ENCODE measurements at places on chromosomes 3 and 15.

GRCh38 chr15:91073077-91073476, 27.0 kb upstream of the SV2B start:
- no peak for DNase-seq

- no peak for DNase-seq
Observed at GRCh38 chr15:89745768-89746167, 5.3 kb downstream of the MESP1 start.

DNA sequence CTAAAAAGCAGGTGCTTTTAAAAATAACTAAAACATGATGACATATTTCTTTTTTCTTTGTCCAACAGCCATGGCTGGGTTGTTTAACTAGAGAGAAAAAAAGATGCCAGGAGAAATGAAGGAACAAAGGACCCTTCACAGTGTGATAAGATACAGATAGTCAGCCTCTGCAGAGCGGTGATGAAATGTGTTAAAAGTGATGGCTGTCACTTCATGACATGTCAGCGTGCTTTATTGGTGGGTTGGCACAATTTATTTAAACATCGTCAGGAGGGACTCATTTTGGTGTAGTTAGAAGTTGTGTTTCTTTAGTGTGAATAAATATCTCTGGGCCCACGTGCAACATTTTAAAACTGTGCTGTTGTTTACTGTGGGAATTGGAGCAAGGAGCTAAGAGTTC, 887.4 kb upstream of the CFAP20DC start:
- DNase-seq: no peak

DNA sequence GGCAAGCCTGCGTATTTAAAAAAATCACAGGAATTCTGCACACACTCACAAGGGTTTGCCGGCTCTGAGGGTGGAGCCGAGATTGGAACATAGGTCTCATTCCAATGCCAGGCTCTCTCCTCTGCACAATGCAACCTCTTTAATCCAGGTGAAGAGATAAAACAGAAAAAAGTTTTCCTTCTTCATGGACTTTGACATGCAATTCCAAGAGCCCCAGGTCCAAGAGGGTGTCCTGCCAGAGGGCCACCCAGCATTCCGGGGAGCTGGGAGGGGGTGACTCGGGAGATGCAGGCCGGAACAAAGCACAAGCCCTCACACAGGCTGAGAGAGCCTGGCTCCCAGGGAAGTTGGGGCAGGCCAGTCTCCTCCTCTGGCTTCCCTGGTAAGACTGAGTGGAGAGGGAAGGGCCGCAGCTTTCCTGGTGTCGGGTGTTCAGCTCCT, 6.7 kb upstream of the SLC12A8 start:
- no peak for DNase-seq

DNA sequence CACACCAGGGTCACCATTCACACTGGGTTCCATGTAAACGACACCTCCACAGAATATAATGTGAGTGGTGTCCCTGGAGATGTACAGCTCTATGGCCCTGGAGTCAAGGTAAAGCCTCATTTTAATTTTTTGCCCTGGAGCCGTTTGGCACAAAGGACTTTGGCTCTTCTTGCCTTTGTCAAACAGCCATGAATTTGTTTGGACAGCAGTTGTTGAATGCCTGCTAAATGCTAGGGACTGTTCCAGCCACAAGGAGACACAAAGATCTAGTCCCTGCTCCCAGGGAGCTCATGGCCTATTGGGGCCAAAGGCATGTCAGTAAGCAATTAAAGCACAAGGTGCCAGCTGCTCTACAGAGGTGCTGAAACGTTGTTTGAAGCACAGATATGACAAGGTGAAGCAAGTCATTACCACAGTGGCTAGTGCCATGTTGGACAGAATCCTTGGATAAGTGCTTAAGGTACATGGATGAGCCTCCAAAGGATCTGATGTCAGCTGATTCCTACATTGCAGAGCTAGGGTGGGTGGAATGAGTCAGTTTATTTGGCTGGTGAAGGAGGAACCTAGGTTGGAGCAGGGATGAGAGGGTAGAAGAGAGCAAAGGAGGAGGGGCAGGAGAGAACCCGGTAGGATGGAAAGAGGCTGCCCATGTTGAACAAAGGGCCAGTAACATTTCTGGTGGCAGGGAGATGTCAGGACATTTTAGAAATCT, 171.9 kb upstream of the CTDSPL start:
- no peak for DNase-seq

GRCh38 chr3:102826636-102827035, 391.8 kb downstream of the ZPLD1 start:
- no peak for DNase-seq

DNA sequence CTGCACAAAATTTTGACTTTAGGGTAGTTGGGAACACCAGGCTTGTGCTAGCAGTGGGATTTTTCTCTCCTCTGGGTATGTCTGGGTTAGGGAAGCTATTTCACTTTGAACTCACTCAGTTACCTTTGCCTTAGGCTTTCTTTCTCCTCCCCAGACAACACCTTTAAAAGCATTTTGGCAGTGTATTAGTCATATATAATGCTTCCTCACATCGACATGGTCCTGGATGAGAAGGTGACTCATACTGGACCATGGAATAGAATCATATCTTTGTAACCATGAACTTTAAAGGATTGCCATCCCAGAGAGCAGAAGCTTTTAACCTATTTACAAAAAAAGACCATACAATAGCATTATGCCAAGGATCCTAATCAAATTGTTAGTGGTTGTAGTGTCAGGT, 2.7 kb downstream of the RYR3 start:
- no peak for DNase-seq

DNA sequence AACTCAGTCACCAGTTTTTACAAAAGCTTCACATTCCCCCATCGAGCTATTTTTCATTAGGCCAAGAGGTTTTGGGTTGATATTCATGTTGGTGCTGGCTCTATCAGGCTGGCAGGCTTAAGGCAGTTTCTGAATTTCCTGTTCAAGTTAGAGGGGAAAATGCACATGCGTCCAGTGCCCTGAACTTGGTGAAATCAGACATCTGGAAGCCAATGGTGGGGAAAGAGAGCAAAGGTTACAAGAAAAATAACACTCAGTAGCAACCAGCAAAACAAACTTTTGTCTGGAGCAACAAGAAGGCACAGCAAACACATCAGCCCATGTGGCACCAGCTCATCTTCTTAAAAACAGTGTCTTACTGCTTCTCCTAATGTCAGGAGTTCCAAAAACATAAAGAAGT, 155.6 kb upstream of the TSC22D2 start:
- DNase-seq: no peak

- no peak for DNase-seq
Observed at GRCh38 chr15:87732976-87733375, 523.6 kb downstream of the NTRK3 start.

DNA sequence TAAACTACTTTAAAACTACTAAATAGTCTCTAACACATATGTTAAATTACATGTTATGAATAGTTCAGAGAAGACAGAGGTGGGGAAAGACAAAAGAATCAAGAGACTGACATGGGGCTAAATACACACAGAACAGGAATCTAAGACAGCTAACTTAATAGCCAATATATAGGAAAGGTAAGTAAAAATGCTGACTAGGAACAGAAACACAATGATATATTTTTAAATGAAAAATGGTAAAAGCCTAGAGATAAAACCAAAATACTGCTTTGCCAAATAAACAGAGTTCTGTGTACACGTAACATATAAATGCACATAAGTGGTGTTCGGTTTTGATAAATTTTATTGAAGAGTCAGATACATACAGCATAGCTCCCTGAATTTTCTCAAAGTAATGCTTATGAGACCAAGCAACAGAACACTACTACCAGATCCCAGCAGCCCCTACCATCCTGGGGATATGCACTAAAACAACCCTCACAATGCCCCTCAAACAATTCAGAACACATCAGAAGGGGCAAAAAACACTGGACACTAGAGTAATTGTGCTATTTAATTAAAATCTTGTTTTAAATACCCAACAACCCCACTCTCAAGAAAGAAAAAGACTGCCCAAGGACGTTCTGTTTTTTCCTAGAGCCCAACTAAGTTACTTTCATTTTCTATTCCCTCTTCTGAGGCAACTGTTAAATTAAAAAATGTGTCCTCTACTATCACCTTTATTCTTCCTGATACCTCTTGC, 121.1 kb downstream of the ADAM10 start:
- peak; percentile 48 for DNase-seq

DNA sequence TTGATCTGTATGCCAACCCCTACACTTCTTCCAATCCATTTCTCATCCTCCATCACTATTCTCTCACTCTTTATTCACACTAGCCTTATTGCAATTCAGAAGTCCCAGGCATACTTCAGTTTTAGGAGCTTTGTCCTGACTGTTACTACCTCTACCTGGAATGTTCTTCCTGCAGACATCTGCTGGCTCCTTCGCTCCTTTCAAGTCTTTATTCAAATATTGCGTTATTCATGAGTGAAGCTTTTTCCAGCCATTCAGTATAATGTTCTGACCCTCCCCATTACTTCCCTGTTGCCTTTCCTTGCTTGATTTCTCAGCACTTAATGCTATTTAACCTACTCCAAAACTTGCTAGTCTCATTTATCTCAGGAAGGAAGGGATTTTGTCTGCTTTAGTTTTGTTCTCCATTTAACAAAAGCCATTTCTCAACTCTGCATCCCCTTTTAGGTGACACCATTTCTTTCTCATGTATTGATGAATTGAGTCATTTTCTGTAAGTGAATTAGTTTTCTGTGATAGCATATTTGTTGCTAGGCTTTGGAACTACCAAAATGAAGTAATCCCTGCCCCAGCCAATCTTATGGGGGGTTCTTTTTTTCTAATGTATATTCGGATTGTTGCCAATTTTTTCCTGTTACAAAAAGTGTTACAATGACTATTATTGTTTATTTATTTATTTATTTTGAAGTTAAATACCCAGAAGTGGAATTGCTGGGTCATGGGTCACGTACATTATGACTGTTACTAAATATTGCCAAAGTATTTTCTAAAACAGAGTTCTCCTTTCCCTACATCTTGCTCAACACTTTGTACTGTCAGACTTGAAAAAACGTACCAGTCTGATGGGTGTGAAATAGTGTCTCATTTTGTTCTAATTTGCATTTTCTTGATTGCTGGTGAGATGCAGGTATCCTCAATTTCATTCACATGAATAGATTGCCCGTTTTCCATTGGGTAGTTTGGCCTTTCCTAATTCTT, 9.4 kb downstream of the ATP11B start:
- DNase-seq: peak; percentile 82

DNA sequence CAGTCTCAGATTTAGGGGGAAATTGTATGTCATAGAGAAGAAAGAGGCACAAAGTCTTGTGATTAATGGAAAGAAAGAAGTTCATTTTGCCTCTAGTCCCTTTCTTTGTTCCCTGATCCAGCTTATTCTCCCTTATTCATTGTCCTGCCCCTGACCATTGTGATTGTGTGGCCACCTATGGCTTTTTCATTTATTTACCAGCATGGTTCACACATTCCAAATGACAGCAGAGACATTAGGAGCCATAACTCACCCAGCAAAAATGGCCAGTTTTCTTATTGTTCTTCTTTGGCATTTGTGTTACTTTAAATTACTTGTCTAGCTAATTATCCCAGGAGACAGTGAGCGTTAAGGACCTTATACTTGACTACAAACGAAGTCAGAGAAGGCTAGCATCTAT, 36.3 kb upstream of the SGO1 start:
- no peak for DNase-seq

DNA sequence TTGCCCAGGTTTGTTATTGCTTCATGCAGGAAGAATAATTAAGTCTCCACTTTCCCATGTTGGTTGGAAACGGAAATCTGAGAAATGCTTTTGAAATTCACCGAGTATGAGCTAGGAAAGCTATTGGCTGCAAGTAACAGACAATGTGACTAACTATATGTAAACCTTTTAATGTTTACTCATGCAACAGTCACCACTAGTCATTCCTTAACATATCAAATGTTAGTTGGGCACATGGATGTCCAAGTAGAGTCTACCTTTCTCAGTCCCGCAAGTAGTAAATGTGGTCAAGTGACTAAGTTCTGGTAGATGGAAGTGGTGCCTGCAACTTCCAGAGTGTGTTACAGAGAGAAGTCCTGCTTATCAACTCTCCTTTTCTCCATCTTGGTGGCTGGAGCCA, 52.5 kb downstream of the KLF15 start:
- DNase-seq: no peak

DNA sequence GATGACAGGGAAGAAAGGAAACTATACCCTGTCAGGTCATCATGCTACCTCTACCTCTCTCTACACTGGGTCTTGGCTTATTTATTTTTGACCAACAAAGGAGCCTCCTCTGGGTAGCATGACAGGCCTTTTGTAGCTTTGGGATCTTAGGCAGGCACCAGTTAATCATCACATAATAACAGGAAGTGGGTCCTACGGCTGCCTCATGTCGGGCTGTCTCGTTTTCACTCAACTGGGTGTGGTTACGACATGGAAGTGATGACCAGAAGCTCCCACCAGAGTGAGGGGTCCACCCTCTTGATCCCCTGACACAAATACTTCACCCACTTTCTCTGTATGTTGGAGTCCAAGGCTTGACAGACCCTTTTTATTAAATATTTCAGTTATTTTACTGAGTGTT, 105.3 kb downstream of the CD47 start:
- DNase-seq: peak; percentile 83

GRCh38 chr3:194003114-194004057, 132.6 kb upstream of the HES1 start:
- DNase-seq: peak; percentile 88

GRCh38 chr15:69903470-69904469, 193.9 kb downstream of the TLE3 start:
- peak; percentile 57 for DNase-seq

GRCh38 chr3:90034038-90034437, 926.6 kb downstream of the EPHA3 start:
- DNase-seq: no peak

- DNase-seq: no peak
Observed at GRCh38 chr3:66747696-66748095, 246.9 kb upstream of the LRIG1 start.

DNA sequence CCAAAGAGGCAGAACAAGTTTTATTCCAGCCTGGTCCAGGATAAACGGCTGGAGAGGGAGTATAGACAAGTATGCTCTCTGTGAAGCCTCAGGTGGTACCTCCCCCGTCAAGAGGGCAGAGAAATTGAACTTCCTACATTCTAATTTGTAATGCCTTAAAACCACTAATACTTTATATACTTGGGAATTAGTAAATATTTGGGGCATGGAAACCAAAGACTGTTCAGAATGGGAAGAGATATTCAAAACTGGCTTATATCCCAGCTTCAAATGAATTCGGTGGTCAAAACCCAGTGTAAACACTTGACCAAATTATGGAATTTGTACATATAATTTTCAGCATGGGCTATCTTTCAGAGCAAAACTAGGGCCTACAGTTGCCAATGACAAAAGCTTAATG, 122.6 kb downstream of the FBN1 start:
- DNase-seq: no peak

DNA sequence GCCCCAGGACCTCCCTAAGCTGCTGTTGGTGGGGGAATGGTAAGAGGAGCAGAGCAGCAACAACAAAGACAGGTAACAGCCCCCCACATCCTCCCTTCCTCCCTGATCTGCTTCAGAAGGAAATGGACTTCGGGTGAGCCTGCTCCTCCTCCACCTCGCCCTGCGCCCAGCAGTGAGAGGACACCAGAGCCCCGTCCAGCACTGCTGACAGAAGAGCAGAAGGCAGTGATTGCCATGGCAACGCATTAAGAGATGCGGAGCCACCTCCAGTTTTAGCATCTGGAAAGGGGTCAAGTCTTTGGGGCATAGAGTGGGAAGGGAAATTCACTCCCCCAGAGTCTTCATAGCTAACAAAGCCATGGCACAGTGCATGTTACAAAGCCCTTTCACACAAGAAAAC, 77.6 kb upstream of the HRH1 start:
- DNase-seq: no peak

GRCh38 chr3:46566040-46566641, at the start of gene LRRC2:
LRRC2 (minus strand) TSS chr3:46566302; CDS start chr3:46551591, 14,711 bp downstream.
- DNase-seq: no peak
